ENCODE measurements at places on chromosomes 6 and 20.
A peak's percentile ranks its signal among the peaks of the same experiment; 100 is the strongest.

GRCh38 chr6:144284478-144284782, 705 bp upstream of the UTRN start:
- DNase-seq, result no peak

DNA sequence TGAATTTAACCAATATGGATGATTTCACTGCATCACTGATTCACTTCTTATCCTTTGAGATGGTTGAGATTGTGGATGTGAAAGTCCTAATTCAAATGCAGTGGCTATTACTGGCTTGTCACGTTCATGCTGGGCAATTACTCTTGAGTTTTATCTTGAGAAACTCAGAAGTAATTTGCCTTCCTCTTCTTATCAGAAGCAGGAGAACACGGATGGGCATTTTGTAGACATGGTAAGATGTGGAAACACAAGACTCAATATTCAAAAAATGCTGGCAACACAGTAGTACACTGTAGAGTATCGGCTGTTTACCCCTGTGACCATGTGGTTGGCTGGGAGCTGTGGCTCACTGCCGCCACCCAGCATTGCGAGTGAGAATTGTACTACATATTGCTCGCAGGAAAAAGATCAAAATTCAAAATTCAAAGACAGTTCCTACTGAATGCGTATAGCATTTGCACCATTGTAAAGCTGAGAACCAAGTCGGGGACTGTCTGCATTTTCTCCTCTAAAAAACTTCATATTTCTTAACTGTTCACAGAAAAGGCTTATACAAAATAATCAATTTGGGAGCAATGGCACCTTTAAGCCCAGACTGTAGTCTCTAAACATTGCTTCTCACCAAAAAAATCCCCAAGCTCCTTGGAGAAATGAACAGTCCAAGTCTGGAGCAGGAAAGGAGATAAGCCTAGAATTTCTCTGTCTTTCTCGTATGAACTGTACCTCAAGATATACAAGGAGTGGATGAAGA, 61.9 kb upstream of the ELOVL5 start:
- DNase-seq, result peak; percentile 22

DNA sequence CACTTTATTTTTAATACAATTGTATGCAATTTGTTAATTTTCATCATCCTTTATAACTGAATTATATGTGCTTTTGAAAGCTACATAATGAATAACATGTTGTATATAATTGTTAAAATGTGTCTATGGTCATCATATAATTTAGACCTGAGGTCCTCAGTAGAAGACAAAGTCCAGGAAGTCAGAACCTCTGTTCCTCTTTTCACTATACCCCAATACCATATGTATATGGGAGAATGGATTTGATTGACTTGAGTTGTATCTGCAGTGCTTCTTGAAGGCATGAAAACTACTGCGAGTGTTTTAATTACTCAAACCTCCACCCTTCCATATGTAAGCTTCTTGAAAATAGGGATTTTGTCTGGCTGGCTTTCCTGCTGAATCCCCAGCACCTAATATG, 140.7 kb upstream of the NEDD9 start:
- no peak for DNase-seq

- DNase-seq, result no peak
These were observed 289.8 kb upstream of the PREP start for GRCh38 chr6:105692613-105693215.

DNA sequence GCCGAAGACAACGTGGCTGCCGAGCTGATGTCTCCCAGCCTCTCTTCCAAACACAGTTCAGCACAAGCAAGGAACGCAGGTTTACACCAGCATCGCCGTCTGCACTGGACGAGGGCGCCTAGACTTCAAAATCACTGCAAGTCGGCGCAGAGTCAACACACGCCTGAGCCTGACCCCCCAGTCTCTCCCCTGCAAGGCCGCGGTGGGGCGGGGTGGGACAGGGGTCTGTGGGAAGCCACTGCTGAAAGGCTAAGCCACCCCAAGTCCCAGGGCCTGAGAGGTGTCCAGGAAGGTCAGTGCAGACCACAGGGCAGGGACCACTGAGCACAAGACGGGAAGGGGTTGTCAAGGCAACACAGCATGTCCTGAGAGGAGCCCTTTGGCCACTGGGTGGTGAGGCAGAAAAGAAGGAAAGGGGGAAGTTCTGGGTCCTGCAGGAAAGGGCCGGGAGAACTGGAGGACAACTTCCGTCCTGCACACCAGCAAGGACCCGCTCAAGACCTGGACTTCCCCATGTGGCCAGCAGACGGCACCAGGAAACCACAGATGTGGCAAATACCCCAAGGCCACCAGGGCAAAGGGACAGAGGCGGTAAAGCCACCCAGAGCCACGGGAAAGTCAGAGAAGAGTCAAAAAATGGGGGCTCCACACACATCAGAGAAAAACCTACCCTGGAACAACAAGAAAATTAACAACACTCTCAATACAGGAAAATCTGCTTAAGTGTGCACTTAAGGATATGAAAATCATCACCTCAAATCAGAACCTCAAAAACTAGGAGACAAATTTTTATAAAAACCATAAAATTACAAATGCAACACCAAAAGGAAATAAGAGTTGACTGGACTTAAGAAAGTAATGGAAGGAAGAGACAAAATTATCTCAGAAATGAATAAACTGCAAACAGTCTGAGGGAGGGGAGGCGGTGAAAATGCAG, 84.8 kb downstream of the TAF4 start:
- no peak for DNase-seq

GRCh38 chr6:40569162-40569910, 17.8 kb downstream of the LRFN2 start:
- DNase-seq, result no peak

DNA sequence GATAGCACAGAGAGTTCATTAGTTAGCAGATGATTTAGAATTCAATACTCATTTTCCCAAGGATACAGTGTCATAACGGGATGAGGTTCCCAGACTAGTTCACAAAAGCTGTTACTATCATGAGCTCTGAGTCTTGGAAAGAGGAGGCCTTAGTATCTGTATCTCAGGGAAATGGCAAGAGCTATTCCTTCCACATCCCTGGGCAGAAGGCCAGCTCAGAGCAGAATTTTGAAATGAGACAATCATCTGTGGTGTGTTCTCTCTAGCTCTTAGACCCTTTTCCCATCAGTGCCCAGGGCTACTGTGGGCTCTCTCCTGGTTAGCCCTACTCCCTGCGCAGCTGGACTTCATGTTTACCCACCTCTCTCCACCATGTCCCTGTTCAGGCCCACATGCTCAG, 64.5 kb downstream of the JAG1 start:
- no peak for DNase-seq

DNA sequence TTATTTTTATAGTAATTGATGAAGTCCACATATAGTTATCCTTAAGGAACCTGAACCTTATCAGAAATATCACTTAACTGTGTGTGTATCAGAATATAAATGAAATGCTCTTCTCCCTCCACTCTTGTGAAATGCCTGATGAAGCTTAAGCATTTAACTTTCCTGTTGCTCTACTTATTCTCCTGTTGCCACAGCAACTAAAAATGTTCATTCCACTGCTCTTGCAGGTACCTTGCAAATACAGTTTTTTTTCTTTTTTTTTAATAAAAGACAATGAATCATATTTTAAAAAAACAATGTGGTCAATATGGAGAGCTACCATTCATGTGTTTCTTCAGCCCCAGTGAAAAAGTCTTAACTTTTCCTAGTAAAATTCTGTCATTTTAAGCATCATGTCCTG, 210.3 kb downstream of the RFPL4B start:
- DNase-seq, result no peak

- DNase-seq, result no peak
These were observed 261.7 kb upstream of the NOX3 start for GRCh38 chr6:155717374-155717773.

DNA sequence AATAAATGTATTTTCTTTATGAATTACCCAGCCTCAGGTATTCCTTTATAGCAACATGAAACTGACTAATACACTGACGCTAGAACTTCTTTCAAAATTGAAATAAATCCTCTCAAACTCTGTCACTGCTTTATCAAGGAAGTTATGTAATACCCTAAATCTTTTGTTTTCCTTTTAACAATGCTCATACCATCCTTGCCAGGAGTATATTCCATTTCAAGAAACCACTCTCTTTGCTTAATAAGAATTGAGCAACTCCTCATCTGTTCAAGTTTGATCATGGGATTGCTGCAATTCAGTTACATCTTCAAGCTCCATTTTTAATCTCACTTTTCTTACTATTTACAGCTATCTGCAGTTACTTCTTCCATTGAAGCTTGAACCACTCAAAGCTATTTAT, 707.6 kb upstream of the MARCKS start:
- DNase-seq, result no peak

GRCh38 chr6:106572436-106572835, 56.9 kb downstream of the RTN4IP1 start:
- no peak for DNase-seq

GRCh38 chr6:104699593-104700329, 160.0 kb downstream of the HACE1 start:
- no peak for DNase-seq

DNA sequence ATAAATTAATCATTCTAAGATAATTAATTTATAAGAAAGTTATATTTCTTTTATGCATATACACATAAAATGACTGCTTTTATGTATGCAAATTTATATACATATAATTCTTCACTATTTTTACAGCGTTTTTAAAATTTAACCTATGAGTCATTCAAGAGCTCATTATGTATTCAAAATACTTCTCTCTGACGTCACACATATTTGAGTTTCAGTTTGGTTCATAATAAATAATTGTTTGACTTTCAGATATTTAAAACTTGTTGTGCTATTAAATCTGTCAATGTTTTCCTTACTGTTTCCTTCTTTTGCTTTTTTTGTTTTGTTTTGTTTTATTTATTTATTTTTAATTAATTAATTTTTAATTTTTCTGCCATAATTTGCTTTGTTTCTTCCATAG, 467.5 kb upstream of the ADGRB3 start:
- no peak for DNase-seq

DNA sequence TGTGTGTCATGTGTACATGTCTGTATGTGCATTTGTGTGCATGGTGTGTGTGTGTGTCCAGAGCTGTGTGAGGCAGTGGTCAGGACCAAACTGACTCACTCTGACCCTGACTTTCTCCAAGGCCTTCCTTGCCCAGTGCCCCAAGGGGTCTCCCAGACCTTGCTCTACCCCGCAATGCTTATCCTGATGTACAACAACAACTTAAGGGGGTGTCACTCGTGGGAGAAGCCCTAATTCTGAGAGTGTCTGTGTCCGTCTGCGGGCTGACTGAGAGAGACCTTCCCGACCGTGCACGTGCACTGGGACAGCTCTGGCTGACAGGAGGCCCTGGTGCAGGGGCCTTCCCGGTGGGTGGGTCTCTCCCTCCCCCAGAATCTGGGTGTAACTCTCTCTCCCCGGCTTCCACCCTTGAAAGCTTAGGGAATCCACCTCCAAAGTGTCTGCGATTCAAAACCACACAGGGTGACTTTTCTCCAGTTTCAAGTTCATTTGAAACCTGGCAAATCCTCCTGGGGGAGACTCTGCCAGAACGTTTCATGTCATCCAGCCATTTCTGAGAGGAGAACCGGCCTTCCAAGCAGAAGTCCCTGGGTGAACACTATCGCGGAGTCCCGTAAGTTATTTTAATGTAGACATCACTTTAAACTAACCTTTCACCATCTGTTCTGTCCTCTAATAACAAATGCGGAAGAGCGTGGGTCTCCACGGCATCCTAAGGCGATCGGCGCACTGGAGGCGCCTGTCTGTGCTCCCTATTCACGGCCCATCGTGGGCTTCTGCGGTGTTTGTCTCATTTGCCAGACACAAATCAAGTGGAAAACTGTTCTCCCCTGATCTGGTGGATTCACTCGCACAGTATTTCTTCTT, 225.5 kb downstream of the TAF4 start:
- no peak for DNase-seq

- DNase-seq, result no peak
These were observed 140.9 kb downstream of the THBS2 start for GRCh38 chr6:169112483-169113320.

- no peak for DNase-seq
These were observed 241.9 kb downstream of the ADGRB3 start for GRCh38 chr6:68876792-68877493.

DNA sequence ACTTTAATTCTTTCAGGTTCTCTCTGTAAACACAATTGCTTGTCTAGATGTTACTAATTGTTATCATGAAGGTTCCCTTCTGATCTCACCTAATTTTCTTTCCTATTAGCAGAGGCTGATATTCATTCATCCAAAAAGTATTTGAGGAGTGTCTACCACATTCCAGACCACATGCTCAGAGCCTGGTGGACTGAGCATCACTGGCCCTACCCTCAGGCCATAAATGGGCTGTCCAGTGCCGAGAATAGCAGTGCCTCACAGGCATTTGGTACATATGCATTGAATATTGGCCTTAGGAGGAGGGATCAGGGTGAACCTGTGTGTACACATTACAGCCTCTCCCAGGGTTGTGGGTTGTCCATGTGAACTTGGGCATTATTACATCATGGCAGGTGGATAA, 40.4 kb upstream of the PRELID3B start:
- no peak for DNase-seq

DNA sequence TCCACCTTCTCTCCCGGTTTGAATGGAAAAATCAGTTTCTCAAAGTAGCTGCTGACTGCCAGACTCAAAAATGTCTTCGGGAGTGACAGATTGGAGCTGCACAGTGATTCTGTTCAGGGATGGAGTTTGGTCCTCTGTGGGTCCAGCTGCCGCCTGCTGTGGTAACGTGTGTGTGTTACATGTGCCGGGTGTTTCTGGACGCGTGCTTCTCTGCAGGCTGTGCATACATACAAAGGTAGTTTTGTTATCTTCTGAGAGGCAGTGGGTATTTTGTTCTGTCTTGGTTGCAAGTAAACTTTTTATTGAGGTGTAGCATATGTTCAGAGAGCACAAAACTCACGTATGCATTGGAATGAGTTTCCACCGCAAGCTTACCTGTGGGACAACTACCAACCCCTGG, 41.3 kb upstream of the NAA20 start:
- no peak for DNase-seq

DNA sequence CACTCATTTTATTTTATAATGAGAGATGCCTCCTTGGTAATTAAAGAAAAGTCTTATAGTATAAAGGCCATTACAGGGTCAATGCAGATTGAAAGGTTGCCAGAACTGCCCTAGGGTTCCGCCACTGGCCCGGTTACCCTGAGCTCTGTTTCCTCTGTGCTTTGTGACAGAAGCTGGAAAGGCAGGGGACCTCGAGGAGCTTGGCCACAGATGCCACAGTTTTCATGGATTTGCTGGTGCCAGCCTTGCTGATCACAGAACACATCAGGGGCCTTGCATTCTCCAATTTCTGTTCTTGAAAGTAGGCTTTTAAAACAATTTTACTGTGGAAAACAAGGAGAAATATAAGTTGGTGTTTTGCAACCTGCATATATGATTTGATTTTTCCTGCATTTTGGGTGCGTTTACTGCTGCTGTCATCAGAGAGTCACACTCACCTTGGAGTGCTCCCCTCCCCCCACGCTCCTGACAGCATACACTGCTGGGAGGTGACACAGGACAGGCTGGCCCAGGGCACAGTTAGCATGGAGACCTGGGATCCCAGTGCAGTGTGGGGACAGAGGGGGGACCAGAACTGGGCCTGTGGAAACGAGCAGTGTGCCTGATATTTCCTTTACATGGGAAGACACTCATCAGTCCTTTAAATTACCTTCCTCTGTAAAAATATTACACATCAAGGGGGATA, 142.8 kb downstream of the CFAP61 start:
- DNase-seq, result no peak

Data from activated CD8-positive, alpha-beta memory T cell treated with anti-CD3 and anti-CD28 coated beads for 1 hour (primary cell).